ENCODE measurements at places on chromosomes 6 and 20.

DNA sequence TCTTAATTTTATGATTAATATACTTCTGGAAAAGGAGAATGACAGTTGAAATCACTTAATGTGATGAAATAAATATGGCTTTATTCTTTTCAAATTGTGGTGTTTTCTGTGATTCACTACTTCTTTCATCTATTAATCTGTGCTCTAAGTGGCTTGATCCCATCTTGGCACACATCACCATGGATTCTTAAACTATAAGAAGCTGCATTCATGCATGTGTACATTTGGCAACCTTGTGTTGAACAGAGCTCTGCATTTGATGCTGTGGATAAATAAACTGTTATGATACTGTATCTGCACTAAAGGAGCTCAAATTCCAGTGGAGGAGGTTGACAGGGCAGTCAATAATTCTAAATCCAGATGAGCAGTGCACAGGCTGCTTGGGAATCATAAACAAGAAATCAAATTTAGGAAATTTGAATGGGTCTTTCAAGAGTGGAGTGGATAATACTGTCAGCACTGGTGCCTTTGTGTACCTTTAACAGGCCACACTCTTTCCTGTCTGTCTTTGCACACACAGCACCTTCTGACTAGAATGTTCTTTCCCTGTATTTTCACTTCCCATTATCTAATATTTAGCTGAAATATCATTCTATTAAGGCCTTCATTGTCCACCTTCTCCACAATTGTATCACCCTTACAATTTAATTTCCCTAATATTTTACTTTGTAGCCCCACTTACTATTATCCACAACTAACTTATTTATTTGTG lies 252.9 kb downstream of the GRM1 start:
- DNase-seq, result no peak

GRCh38 chr6:137589067-137589848 lies 95.1 kb upstream of the OLIG3 start:
- DNase-seq, result peak; percentile 47

GRCh38 chr6:40552941-40553340 lies 34.2 kb downstream of the LRFN2 start:
- no peak for DNase-seq

DNA sequence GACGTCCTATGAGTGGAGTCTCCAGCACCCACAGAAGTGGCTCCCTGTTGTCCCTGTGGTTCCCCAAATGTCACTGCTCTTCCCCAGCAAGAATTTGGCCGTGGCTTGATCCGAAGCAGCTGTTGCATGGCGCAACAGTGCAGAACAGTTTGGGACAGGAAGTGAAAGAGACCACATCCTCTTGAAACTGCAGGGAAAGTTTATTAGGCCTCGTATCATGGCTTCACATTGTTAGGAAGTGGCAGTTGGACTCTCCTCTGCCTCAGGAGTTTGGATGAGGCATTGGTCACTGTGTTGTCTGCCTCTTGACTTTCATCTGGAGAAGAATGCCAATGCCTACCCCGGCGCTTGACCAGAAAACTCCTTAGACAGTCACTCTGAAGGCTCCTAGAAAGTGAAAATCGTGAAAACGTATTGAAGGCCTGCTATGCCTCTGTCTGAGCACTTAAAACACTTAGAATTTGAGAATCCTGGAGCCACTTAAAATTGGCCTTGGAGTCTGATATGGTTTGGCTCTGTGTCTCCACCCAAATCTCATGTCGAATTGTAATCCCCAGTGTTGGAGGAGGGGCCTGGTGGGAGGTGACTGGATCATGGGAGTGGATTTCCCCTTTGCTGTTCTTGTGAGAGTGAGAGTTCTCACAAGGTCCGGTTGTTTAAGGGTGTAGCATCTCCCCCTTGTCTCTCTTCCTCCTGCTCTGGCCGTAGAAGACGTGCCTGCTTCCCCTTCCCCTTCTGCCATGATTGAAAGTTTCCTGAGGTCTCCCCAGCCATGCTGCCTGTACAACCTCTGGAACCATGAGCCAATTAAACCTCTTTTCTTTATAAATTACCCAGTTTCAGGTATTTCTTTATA lies 334.9 kb upstream of the JARID2 start:
- peak; percentile 70 for DNase-seq

GRCh38 chr6:70112716-70113115 lies 190.2 kb downstream of the COL9A1 start:
- no peak for DNase-seq

- no peak for DNase-seq
Measured at GRCh38 chr6:43695215-43695966, 7.8 kb upstream of the MRPS18A start.

DNA sequence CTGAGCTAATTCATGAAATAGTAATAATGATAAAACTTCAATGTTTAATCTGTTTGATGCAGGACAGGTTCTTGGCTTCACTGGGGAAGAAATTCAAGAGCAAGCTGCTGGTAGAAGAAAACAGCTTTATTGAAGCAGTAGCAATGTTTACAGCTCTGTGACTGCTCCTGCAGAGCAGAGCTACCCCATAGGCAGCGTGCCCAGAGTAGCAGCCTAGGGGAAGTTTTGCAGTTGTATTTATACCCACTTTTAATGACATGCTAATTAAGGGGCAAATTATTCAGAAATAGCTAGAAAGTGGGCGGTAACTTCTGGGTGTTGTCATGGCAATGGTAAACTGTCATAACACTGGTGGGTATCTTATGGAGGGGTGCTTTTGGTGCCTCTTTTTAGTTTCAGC lies 518.0 kb downstream of the RFPL4B start:
- no peak for DNase-seq

GRCh38 chr6:44053760-44054556 lies 73.3 kb downstream of the MRPL14 start:
- no peak for DNase-seq

DNA sequence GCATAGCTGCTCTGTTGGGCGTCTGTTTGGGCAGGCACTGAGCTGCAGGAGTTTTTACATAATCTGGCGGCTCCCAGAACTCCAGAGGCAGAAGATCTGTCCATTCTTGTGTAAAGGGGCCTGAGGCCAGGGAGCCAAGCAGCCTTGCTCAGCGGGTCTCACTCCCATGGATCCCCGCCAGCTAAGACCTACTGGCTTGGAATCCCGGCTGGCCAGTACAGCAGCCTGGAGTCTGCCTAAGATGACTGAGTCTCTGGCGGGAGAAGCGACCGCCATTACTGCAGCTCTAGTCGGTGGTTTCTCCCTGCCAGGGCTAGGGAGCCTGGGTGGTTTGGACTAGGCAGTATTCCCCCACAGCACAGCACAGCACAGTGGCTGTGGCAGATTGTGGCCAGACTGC lies 268.4 kb upstream of the SYNCRIP start:
- no peak for DNase-seq

DNA sequence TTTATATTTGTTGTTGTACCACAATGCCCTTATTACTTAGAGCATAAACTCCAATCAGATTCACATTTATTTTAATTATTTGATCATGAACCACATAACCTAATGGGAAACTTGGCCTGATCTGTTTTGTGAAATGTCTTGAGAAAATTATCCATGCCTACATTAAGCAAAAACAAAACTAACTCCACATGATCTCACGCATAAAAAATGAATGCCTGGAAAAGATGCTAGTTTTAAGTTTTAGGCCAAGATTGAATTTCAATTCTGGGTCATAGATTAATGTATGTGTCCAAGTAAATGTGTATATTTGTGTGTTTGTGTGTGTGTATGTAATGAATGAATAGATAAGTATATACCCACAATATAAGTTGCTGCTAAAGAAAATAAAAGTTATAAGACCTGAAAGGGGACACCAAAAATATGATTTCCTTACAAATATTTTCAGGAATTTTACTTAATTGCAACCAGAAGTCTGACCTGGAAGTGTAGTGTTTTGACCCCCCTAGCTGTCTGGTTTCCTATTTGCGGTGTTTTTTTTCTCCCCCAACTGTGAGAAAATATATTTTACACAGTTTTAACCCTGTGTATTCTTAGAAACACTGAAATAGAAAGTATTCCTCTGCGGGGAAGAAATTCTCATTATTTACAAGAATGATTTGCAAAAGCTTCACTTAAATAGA lies 97.2 kb downstream of the JAG1 start:
- no peak for DNase-seq

Data from thymus (tissue), 14 donors.